ENCODE measurements at places on chromosomes 13 and 19. TPM values are rescaled to one million over a fixed set of nuclear protein-coding genes. Genes with fewer than 3 reads are reported as not detected.

DNA sequence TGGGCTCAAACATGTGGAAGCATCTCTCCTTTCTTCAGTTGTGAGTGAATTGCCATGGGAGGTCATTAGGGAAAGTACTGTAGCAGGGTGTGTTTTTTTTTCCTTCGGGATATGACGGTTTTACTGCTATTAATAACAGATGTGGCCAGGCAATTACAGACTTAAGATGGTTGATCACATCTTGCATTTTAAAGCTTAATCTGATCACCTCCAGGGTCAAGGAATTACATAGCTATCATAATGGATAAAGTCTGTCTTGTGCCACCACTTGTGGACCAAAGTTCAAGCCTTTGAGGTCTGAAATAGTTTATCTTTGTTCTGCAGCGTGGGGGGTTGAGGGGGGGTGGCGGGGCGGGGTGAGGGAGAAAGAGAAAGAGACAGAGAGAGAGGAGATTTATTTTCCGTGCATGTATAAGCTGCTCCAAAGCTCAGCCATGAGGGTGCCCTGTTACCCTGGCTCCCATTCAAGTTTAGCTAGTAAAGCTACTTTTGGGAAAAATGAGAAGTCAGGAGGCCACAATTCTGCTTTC is 5.5 kb upstream of the SERP2 start:
- no peak for DNase-seq

The FUT1 gene
- not detected for total RNA-seq

DNA sequence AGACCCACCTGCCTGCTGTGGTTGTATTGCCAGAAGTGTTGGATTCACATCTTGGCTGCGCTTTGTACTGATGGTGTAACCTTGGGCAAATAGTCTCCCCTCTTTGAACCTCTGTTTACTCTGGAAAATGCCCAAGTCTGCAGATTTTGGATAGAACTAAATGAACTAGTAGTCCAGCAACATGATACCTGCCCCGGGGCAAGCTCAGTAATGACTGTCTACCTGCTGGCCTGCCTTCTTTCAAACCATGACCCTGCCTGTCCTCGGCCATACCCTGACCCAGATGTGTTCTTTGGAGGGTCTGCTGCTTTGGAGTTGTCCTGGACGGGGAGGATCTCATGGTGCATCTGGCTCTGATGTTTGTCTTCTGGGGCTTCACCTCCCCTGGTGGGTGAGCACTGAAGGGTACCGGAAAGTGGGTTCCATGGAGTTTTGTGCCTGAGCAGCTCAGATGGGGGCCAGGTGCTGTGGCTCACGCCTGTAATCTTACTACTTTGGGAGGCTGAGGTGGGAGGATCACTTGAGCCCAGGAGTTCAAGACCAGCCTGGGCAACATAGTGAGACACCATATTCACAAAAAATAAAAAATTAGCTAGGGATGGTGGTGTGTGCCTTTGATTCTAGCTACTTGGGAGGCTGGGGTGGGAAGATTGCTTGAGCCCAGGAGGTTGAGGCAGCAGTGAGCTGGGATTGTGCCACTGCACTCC is 59.5 kb downstream of the TNFRSF19 start:
- no peak for DNase-seq

The TTC9B gene
- total RNA-seq: not detected

DNA sequence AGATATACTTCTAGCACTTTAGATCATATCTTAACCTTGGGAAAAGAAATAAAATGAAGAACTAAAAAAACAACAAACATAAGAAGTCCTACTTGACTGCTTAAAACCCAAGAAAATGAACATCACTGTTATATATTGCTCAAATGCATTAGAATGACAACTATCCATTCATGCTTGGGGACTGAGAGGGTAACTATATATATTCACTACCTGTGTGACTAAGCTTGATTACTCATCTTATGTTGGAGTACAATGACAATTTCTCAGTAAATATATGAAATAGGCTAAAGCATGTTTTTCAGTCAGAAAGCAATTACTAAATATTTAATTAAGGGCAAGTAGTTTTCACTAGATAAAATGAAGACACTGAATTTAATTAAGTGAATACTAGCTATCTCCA is 40.1 kb downstream of the ZC3H13 start:
- DNase-seq: no peak

DNA sequence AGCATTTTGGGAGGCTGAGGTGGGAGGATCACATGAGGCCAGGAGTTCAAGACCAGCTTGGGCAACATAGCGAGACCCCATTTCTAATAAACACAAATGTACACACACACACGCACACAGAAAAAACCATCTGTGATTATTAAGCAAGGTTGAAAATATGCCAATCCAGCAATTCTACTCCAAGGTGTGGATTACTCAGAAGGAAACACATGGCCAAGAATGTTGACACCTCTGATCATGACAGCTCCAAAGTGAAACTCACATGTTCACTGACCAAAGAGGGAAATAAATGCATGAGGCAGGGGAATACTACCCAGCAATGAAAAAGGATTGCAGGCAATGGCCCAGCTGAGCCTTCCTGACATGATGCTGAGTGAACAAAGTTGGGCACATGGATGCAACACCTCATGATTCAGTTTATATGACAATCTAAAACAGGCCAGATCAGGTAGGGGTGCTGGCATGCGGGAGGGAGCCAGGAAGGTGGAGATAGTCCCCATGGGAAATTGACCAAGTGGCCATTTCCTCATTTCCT is 4.4 kb downstream of the DOCK6 start:
- DNase-seq: peak; percentile 42

GRCh38 chr19:8489561-8490394 is 12.7 kb downstream of the PRAM1 start:
- no peak for DNase-seq

Measured in osteoblast (primary cell).